Activated naive CD8-positive, alpha-beta T cell treated with anti-CD3 and anti-CD28 coated beads, Interleukin-2, amount 50 U/mL, for 16 hours (primary cell): ENCODE measurements at places on chromosomes 4 and X.

DNA sequence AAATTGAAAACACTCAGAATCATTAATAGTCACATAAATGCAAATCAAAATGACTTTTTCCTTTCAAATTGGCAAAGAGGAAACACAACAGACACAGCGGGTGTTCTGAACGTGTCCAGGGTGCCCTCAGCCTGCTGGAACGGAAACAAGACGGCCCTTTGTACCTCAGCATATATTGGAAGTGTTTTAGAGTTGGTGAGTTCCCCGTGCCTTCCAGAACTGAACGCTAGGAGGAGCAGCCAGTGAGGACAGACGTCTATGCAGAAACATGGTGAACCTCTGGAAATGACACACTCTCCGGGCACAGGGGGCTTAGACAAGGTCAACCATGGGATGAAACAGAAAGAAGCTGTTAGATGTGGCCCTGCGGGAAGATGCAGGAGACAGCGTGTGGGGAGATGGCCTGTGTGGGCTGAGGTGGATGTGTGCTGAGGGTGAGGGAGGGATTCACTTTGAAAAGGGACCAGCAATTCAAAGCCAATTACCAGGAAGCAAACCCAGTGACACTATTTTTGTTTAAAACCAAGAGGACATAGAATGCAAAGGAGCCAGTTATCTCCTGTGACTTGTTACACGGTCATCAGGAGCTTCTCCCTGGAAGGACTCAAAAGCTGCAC is 40.4 kb downstream of the RNF212 start:
- DNase-seq, result no peak

DNA sequence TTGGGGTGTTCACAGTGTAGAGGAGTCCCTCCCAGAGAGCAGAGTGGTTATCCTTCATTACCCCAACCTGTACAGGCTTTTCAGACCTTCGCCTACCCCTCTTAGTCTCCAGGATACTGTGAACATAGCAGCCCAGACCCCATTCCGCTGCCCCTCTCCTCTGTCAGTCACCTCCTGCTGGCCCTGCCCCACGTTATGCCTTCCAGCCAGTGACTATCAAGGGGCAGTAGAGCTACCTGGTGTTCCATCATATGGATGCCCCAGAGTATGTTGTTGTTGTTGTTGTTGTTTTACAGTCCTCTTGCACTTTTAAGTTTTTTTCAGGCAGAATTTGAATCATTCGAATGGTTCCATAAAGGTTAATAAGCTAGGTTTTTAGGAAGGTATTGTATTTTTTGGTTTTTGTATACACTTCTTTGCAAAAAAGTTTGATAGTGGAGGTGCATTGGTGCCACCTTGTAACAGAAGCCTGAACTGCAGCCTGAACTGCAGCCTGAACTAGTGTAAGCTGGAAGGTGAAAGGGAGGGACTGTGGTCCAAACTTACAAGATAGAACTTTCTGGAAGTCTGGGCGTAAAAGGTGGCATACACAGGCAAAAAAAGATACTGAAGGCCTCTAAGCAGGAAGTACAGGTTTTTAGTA is 101.4 kb upstream of the RAB40AL start:
- DNase-seq, result no peak

DNA sequence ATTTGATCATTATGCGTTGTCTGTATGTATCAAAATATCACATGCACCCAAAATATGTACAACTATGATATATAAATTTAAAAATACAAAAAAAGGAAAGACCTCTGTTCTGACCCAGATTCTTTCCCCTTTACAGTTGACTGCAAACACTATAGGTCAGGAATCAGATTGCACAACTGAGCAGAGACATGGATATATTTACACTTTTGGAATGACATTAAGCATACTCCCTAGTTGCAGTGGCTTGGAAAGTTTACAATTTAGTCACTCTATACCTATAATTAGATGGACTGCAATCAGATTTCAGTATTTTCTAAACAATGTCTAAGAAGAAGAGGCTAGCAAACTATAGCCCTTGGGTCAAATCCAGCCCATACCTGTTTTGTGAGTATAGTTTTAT is 98.5 kb upstream of the INPP4B start:
- DNase-seq, result no peak

- no peak for DNase-seq
Observed at GRCh38 chr4:25448379-25449109, 71.5 kb downstream of the ANAPC4 start.

DNA sequence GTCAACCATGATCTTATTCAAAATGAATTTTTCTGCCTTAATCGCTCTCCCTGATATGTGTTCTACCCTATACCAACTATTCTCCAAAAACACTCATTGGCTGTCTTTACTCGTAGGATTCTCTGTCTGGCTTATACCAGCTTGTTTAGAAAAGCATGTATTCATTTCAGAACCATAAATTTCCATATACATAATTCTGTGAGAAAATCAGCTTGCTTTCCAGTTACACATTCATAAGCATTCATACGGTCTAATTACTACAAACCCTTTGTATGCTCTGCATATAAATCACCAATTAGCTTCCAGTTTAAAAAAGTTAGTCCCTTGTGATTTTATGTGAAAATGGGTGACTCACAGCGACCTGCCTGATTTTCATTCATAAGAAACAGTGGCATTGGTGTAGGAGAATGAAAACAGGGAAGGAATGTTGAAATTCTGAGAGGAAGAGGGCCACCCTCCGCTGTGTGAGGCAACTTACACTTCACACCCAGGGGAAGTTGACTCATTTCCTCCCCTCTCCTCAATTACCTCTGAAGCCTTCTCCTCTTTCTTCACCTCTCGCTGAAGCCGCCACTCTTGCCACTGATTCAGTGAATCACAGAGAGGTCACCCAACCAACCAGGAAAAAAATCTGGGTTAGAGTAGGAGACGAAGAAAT is 63.3 kb downstream of the MEPE start:
- DNase-seq, result no peak

GRCh38 chr4:23171976-23172375 is 479.2 kb downstream of the GBA3 start:
- DNase-seq, result no peak

- DNase-seq, result no peak
Observed at GRCh38 chr4:76998251-76998901, 48.8 kb downstream of the SEPTIN11 start.

DNA sequence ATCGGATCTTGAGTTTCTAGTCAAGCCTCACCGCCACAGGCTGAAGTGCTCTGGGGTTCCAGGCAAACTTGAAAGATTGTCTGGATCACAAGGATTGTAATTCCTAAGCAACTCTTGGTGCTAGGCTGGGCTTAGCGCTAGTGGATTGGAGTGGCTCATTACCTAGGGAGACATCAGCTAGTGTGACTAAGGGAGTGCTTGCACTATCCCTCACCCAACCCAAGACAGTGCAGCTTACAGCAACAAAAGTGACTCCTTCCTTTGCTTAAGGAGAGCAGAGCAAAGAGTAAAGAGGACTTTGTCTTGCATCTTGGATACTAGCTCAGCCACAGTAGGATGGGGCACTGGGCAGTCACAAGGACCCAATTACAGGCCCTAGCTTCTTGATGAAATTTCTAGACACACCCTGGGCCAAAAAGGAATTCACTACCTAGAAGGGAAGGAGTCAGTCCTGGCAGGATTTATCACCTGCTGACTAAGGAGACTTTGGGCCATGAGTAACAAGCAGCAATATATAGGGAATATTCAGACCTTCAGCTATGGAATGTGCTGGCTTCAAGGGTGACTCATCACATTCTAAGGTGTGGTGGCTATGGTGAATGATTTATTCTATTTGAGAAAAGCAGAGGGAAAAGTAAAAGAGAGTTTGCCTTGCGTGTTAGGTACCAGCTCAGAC is 1212.4 kb downstream of the PCDH18 start:
- no peak for DNase-seq
